ENCODE measurements at places on chromosomes 4 and X.

- no peak for DNase-seq
Measured at GRCh38 chrX:924017-924416, 288.4 kb downstream of the CRLF2 start.

DNA sequence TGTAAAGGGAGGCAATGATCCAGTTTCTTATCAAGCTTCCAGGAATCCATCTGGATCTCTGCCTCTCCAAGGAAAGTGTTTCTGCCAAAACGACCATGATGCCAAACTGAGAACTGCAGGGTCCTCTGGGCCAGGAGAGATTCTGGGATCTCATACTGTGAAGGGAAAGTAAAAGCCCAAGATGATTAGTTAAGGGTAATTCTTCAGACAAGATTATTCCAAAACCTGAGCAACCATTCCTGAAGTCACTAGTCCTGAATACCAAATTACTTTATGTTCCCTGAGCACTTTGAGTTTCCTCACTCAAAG lies 42.0 kb downstream of the SRPX2 start:
- DNase-seq: no peak

- no peak for DNase-seq
Measured at GRCh38 chrX:71954458-71954857, 43.8 kb downstream of the NHSL2 start.

DNA sequence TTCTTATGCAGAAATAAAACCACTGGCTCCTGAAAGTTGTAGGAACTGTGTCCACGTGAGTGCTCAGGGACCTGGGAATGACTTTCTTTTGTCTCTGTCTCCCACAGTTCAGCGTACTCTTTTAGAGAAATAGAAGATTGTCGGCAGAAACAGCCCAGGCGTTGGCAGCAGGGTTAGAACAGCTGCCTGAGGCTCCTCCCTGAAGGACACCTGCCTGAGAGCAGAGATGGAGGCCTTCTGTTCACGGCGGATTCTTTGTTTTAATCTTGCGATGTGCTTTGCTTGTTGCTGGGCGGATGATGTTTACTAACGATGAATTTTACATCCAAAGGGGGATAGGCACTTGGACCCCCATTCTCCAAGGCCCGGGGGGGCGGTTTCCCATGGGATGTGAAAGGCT lies 11.2 kb upstream of the XG start:
- no peak for DNase-seq

GRCh38 chr4:38133711-38134480 lies 173.7 kb downstream of the PTTG2 start:
- DNase-seq: no peak

- DNase-seq: no peak
Measured at GRCh38 chr4:94561249-94562024, 109.7 kb downstream of the PDLIM5 start.

GRCh38 chr4:116005037-116005805 lies 891.8 kb upstream of the NDST4 start:
- no peak for DNase-seq

- DNase-seq: no peak
Measured at GRCh38 chr4:150235808-150236271, 157.6 kb downstream of the DCLK2 start.

- no peak for DNase-seq
Measured at GRCh38 chrX:37455381-37455780, 106.2 kb downstream of the PRRG1 start.

DNA sequence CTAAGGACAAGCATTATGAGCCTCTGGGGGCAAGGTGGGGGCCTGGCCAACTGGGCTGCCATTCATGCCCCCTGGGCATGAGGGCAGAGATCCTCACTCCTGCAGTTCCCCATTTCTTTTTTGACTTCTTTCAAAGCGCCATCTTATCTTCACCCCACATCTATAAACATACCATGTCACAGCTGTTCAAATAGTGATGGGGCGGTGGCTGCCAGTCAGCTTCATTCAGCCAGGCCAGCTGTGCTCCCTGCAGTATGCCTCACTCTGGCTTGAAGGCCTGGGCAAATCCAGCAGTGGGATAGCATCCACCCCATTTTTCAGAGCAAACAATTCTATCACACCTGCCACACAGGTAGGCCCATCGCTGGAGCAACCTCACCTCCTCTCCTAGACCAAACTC lies 85.5 kb downstream of the NHSL2 start:
- no peak for DNase-seq

DNA sequence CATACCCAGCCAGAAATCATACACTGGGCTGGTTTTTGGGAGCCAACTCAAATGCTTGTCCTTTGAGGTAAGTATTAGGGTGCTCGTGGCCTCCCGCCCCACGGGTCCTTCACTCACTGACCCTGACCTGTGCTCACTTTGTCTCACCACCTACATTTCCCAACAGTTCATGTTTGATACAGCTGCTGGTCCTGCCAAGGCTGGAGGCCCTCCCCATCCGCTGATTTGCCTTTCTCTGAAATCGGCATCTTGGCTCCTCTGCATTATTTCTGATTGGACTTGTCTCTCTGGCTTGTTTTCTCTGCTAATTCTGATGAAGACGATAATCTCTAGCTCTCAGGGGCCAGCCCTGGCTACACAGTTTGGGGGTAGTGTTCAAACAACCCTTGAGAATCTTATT lies 70.2 kb downstream of the SORBS2 start:
- no peak for DNase-seq

DNA sequence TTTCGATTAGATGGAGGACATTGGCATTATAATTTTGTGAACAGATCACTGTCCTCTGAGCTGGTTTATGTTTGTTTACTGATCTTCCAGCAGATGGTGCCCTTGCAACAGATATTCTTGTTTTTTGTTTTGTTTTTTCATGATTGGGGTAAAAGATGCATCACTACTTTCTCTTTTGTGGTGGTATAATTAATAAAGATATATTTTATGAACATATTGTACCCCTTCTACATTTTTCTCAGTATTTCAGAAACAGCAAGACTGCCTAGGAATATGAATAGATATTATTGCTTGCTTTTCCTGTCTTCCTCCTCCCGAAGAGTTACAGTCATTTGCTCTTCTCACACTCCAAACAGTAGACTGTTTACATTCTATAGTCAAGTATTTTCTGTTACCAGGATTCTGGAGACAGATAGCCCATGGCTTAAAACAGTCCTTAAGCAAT lies 905.2 kb downstream of the TRAM1L1 start:
- no peak for DNase-seq

DNA sequence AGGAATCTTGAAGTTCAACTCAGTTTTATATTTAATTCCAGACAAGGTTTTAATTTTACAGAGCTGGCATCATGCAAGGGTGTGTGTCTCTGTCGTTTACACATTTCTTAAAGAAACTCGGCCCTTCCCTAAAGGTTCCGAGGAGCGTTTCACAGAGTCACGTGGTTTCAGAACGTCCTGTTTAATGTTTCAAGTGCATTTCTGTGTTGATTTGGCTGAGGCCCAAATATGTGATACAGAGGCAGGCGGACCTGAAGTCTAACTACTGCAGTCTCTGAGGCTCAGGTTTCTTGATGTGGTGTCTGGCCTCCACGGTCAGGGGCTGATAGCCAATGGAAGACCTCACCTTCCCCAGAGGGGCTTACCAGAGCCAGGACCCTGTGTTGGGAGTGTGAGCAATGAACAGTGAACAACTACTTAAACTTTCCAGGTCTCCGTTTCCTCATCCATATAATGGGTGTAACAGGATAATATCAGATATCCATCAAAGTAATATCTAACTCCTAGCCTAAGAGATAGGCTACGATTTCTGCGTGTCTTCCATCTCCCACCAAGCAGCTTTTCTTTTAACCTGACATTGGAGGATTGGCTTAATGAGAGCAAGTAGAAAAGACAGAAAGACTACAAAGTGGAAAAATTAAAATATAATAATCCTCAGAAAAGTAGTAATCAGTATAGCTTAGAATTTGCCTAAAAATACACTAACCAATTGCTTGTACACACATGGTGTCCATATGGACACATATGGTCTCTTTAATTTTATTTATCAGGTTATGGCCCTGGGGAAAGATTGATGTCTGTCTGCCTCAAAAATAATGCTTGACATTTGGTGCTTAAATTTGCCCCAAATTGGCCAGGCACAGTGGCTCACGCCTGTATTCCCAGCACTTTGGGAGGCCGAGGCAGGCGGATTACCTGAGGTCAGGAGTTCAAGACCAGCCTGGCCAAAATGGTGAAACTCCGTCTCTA lies 50.0 kb upstream of the TRIM2 start:
- no peak for DNase-seq

GRCh38 chr4:151287409-151287808 lies 10.4 kb downstream of the PRSS48 start:
- DNase-seq: no peak

GRCh38 chr4:101279377-101279871 lies 67.9 kb downstream of the PPP3CA start:
- no peak for DNase-seq

Data from activated T-helper 9 cell treated with anti-CD3 and anti-CD28 coated beads, Interleukin-2, amount 50 U/mL, for 16 hours (primary cell).